ENCODE measurements at places on chromosomes 12 and 14.

DNA sequence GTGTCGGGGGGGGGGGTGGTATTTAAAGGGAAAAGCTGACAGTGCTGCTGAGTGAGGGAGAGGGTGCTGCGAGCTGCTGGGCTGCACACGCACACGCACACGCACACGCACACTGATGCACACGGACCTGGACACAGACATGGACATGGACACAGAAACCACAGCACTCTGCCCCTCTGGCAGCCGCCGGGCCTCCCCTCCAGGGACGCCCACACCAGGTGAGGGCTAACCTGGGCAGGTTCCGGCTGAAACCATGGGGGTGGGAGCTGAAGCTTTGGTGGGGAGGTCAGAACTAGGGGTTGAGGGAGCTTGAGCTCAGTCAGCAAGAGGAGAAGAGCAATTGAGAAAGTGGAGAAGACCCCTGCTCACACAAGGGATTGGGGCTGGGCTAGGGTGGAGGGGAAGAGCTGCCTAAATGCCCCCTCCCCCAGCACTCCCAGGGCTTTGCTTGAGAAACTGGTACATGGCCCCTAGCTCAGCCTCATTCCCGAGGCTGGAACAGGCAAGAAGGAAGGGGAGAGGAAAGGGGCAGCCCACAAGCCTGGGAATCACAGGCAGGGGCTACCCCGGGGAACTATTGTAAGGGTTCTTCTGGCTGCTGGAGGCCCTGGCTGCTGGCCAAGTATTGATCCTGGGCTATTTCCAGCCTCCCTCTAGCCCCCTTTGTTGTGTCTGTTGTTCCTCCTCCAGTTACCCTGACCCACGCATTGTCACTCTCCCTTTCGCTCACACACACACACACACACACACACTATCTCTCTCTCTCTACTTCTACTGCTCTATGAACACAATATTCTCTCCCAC, at the start of gene REM2:
TSS of gene REM2 (plus strand) at position 50 of the 804 bp plus-strand sequence. CDS start at position 116, 66 bp downstream.
- no peak for DNase-seq

DNA sequence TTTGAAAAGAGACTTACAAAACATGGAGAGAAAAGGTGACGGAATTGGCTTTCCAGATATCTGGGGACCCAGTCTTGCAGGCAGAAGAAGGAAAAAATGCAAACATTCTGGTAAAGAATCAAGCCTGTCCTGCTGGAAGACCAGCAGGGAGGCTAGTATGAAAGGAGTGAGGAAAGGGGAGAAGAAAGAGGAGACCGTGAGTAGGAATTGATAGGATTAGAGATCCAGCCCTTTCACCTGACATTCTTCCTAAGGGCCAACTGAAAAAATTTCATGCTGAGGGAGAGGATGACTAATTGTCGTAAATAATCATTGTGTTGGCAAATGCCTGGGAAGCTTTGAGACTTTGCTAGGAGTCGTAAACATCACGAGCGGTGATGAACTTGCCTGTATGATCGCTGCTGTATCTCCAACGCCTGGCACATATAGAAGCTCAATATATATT, 12.1 kb downstream of the BHLHE41 start:
- DNase-seq = no peak

GRCh38 chr14:96637521-96637920, 135.3 kb downstream of the PAPOLA start:
- no peak for DNase-seq

DNA sequence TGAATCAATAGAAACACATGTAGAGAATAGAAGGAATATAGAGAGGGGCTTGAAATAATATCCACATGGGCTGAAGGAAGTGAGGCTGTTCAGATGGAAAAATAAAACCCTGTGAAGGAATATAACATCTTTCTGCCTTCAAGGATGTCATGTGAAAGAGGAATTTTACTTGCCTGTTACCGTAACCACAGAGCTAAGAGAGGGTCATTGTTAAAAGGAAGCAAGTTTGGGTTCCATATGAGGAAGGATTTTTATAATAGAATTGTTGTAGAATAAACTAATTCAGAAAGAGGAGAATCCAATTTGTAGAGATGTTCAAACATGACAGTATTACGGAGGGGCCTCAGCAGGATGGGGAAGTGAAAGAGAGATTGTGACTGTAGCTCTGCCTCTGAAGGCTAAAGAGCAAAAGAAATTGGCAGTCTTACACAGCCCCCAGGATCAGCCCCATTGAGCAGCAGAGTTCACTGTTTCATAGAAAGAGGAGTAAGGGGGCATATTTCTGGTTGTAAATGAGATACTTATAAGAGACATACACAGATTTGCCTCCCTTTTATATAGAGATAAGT, 41.8 kb upstream of the PTPRR start:
- DNase-seq = no peak

- DNase-seq = no peak
These were observed 5.3 kb upstream of the PLEKHH1 start for GRCh38 chr14:67527756-67528155.

All from muscle of leg (tissue), 16 donors.